BJ (cell line): ENCODE measurements at places on chromosomes 1 and 21. TPM values are rescaled to one million over a fixed set of nuclear protein-coding genes. Genes with fewer than 3 reads are reported as not detected.

DNA sequence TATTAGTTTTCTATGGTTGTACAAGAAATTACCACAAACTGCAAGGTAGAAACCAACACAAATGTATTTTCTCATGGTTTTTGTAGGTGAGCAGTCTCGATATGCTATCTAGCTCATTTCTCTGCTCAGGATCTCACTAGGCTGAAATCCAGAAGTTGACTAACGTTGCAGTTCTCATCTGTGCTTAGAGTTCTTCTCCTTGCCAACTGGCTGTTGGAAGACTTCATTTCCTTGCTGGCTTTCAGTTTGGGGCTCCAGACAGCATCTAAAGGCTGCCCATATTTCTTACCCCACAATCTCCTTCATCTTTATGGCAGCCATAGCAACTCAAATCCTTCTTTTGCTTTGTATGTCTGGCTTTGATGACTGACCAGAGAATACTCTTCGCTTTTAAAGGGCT lies 362.6 kb upstream of the ADGRL4 start:
- no peak for DNase-seq

GRCh38 chr1:25140073-25140797 lies 92.1 kb downstream of the SYF2 start:
- DNase-seq = no peak

- no peak for DNase-seq
These were observed 22.2 kb downstream of the C1orf21 start for GRCh38 chr1:184409011-184409410.

DNA sequence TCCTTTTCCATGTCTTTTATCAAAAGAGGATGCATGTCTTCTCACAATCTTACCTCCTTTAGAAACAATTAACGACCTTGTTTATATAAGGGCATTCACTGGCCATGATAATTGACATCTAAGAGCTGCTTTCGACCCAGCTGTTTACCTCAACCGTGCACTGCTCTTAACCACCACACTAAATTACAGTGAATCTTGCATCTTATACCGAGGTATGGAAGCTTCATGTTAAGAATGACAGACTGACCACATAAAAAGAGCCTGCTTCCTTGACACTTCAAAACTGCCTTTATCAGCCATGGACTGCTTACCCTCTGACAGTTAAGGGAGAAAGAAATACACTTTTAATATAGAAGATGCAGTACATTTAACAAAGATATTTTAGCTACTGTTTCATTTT lies 301.7 kb upstream of the LYPLAL1 start:
- DNase-seq = no peak

DNA sequence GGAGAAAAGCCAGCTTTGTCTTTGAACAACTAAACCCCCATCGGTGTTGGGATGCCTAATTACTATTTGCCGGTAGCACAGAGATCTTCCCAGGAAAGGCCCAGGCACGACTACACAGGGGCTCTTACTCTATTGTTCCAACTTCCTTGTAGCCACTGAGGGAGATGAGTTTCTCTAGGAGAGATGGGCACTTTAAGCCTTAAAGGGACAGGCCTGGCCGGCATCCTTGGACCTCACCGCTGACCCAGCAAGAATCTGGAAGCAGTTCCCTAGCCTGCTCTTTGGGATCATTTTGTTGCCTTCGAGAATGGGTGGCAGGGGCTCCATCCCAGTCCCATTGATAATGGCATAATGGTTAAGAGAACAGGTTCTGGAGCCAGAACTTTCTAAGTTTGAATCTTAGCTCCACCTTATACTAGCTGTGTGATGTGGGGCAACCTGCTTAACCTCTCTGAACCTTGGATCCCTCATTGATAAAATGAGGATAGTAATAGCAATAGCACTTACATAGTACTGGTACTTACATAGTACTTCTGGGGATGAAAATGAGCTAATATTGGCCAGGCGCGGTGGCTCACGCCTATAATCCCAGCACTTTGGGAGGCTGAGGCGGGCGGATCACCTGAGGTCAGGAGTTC lies 239.1 kb upstream of the TMEM51 start:
- DNase-seq = no peak

- no peak for DNase-seq
These were observed 50.4 kb downstream of the SNRPE start for GRCh38 chr1:203911806-203912205.

The SLC5A9 gene
- polyA plus RNA-seq = not detected in 2 replicates

The C1QB gene
- not detected in 2 replicates for polyA plus RNA-seq

The PLA2G2F gene
- polyA plus RNA-seq = not detected in 2 replicates

The CNST gene
- 29.7 and 41.2 TPM in 2 replicates for polyA plus RNA-seq

The SERINC2 gene
- 73.7 and 109 TPM in 2 replicates for polyA plus RNA-seq

The SPRR2E gene
- polyA plus RNA-seq = not detected in 2 replicates

The ZZZ3 gene
- 14.4 and 30.3 TPM in 2 replicates for polyA plus RNA-seq

The LCE6A gene
- not detected in 2 replicates for polyA plus RNA-seq

The SPRR5 gene
- polyA plus RNA-seq = not detected in 2 replicates
